ENCODE measurements at places on chromosomes 5 and 9.

DNA sequence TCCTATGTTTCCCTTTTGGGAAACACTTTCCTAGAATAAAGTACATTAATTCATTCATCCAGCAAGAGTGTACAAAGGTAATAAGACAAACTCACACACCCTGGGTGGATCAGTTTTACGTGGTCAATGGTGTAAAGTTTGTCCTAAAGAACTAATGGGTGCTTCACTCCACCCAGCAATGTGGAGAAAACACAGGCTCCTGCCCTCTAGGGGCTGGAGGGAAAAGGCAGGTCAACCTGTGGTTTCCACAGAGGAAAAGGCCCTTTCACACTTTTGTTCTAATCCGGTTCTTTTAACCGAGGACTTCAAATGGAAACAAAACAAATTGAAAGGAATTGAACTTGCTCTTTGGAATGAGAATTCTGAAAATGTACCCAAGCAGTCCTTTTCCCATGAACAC, 80.9 kb upstream of the SPOCK1 start:
- no peak for DNase-seq

DNA sequence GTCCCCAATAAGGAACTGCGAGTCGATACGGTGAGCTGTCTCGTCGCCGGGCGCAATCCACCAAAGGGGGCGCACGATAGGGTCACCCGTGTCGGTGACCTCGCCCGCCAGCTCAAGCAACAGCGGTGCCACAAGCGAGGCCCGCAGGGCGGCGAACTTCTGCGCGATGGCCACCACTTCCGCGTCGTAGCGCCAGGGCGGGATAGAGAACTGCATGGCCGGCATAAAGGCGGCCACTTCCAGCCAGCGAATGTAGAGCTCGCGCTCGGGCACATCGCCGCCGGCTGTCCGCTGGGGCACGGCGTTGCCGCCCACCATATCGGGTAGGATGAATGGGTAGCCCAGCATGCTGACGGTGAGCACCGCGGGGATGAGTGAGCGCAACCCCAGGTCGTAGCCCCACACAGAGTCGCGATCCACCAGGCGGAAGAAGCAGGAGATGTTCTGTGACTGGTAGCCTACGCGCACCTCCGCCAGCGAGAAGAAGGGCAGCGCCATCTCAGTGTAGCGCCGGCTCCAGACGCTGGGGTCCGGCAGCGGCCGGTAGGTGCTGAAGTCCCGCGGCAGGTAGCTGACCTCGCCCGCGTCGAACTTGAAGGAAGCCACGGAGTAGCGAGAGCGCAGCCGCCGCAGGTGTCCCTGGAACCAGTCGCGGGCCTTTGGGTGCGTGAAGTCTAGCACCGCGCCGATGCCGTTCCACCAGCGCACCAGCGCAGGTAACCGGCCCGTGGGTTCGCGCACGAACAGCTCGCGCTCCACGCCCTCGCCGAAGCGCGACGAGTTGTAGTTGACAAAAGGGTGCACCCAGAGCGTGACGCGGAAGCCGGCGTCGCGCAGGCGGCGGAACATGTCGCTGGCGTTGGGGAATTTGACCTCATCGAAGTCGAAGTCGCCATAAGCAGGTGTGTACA, 5.5 kb downstream of the MYORG start:
- no peak for DNase-seq

- DNase-seq, result peak; percentile 78
These were observed 51.9 kb downstream of the COL27A1 start for GRCh38 chr9:114207034-114207810.

GRCh38 chr5:121292664-121293063, 559.0 kb upstream of the FTMT start:
- DNase-seq, result no peak

GRCh38 chr5:66002415-66002814, 76.0 kb downstream of the ERBIN start:
- DNase-seq, result no peak

All from HT1080 (cell line).